Ascending aorta (tissue), 2 donors: ENCODE measurements at places on chromosomes 3 and 15. TPM values are rescaled to one million over a fixed set of nuclear protein-coding genes. Genes with fewer than 3 reads are reported as not detected.

GRCh38 chr3:187434524-187434923 lies 66.3 kb downstream of the RTP4 start:
- DNase-seq = no peak
- no peaks in the 10 kb centered on the region for H3K36me3 ChIP-seq
- no peaks in the 10 kb centered on the region for H3K27me3 ChIP-seq
- no peak overlapping the region for H3K4me3 ChIP-seq
- no peak overlapping the region for H3K27ac ChIP-seq

- peaks cover 10% of the 10 kb centered on the region for H3K4me1 ChIP-seq
- H3K27me3 ChIP-seq = no peaks in the 10 kb centered on the region
- no peak overlapping the region for H3K4me3 ChIP-seq
- H3K36me3 ChIP-seq = no peaks in the 10 kb centered on the region
Measured at GRCh38 chr15:63233667-63234423, 43.6 kb upstream of the APH1B start.

ARNT2 gene
- total RNA-seq = 6.4 TPM

GRCh38 chr15:30001602-30002001 lies 81.2 kb upstream of the GOLGA8J start:
- H3K4me1 ChIP-seq = no peaks in the 10 kb centered on the region
- no peaks in the 10 kb centered on the region for H3K36me3 ChIP-seq
- DNase-seq = no peak
- H3K27ac ChIP-seq = no peak overlapping the region
- H3K27me3 ChIP-seq = no peaks in the 10 kb centered on the region
- H3K4me3 ChIP-seq = no peak overlapping the region

DNA sequence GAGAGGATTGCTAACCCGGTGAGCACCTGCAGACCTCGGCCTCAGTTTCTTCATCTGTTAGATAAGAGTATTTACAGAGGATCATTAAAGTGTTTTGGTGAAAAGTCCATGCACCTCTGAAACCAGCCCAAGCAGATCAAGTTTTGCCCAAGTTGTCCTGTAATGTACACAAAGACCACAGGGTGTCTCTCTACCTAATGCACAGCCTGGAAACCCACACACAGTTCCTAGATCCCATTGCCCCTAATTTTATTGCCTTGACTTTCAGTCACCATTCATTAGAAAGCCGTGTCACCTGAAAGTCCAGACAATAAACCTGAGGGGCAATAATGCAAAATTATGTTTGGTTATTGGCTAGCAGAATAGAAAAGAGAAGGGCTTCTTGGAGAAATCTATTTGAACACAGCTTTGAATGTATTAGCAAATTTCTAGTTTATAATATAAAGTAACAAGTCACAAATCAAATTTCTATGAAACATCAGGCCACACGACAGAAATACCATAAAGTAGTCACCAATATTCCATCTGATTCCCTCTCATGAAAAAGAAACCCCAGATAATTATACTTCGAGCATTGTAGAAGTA lies 161.3 kb upstream of the SLC2A2 start:
- DNase-seq = no peak
- no peaks in the 10 kb centered on the region for H3K27me3 ChIP-seq
- H3K36me3 ChIP-seq = no peaks in the 10 kb centered on the region
- H3K4me1 ChIP-seq = peaks cover 9% of the 10 kb centered on the region
- no peak overlapping the region for H3K27ac ChIP-seq

DNA sequence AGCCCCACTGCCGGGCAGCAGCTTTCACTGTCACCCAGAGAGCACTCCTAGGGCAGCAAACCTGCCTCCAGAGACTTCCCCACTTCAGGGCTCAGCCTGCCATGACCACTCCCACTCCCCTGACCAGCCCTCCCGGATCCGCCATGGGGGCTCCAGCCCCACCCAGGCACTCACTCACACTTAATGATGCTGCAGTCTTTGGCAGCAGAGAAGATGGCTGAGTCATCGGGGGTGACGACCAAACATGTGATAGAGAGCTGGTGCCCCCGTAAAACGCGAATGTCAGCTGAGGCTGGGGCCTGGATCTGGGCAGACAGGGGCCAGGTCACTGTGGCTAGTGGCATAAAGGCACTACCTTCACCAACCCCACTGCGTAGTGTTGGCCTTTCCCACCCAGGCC lies 4.7 kb downstream of the RRP9 start:
- no peaks in the 10 kb centered on the region for H3K27me3 ChIP-seq
- DNase-seq = no peak
- H3K4me3 ChIP-seq = no peak overlapping the region

NGLY1 gene
- total RNA-seq = 16.3 TPM

DNA sequence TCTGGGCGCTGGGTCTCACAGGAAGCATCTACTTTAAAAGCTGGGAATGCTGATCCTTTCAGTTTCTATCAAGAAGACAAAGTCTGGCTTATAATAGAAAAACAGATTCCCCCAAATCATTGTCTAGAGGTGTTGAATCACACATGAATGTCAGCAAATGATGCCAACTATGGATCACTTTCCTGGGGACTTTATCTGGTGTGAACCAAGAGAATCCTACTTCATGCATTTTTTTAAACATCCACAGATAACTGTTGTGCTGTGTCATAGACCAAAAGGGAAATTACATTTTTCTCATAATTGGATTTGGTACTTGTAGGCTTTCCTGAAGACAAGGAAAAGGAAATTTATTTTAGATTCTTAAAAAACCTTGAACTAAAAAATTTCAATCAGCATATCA lies 132.7 kb downstream of the CD47 start:
- DNase-seq = no peak
- no peaks in the 10 kb centered on the region for H3K27me3 ChIP-seq
- peak overlapping the region; percentile 57 for H3K4me3 ChIP-seq

- no peaks in the 10 kb centered on the region for H3K27me3 ChIP-seq
- H3K27ac ChIP-seq = no peak overlapping the region
- DNase-seq = no peak
- no peak overlapping the region for H3K4me3 ChIP-seq
- no peaks in the 10 kb centered on the region for H3K4me1 ChIP-seq
- no peaks in the 10 kb centered on the region for H3K36me3 ChIP-seq
Measured at GRCh38 chr15:101156509-101157159, 95.2 kb downstream of the CHSY1 start.
